ENCODE measurements at places on chromosomes 2 and 18.

DNA sequence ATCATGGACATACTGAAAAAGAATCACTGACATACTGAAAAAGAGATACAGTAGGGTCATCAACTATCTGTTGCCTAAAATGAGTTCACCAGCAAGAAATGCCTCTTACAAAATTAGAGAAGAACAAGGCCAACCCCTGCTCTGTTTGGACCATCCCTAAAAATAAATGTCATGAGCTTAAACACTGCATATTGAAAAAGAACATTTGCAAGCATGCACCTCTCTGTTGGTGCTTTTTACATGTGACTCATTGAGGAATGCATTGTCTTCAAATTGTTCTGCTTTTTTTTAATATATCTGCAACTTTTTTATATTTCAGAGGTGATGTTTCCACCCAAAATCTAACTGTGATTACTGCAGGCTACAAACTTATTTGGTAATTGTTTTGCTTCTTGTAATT is 233.9 kb upstream of the LRATD1 start:
- DNase-seq: no peak

DNA sequence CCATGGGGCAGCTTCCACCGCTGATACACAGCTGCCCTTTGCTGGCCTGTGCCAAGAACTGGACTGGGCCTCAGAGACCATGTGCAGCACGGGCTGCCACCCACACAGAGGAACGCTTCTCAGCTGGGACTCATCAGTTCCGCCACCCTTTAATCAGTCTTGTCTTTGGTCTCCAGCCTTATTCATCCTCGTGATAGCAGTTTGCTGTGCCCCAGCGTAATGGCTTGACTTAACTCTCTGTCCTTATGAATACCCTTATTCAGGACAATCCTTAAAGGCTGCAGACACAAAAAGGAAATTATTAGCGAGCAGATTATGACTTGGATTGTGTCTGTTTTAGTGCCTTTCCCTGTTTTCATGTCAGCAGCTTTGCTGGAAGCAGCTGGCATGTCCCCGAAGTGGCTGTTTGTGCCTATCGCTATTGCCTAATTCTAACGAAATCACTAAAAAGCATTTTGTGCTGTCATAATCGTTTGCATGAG is 108.9 kb upstream of the DAPL1 start:
- no peak for DNase-seq

DNA sequence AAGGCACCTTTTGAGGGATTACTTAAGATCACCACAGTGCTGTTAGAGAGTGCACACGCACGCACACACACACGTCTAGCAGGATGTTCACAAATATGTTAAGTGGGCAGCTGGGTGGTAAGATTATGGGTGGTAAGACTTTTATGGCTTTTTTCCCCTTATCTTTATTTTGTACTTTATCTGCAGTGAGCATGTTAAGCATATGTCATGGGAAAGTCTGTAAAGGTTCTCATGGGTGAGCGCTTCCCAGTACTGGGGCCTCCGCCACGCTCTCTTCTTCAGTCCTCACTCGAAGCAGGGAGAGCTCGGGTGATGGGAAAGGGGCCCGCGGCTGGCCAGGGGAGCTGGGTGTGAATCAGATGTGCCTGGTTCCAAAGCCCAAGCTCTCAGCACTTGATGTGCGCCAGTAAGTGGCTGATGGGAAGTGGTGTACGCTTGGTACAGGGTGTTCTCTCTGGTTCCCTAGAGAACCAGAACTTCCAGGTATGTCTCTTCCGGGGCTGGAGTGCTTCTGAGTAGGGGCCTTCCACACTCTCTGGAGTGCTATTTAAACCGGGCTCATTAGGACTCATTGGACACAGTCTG is 83.9 kb upstream of the YWHAQ start:
- no peak for DNase-seq

DNA sequence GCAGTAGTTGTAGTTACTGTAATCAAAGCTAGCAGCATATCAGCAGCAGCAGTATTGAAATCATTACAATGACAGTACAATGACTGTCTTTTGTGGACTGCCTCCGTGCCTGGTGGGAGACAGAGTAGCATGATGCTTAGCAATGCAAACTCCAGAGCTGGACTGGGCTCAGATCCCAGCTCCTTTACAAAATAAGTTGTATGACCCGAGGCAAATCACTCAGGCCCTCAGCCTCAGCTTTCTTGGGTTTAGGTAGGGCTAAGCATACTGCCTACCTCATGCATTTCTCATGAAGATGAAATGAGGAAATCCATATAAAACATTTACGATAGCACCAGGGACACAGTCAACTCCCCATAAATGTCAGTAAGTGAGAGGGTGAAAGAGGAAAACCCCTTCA is 170.7 kb downstream of the TTC32 start:
- no peak for DNase-seq

DNA sequence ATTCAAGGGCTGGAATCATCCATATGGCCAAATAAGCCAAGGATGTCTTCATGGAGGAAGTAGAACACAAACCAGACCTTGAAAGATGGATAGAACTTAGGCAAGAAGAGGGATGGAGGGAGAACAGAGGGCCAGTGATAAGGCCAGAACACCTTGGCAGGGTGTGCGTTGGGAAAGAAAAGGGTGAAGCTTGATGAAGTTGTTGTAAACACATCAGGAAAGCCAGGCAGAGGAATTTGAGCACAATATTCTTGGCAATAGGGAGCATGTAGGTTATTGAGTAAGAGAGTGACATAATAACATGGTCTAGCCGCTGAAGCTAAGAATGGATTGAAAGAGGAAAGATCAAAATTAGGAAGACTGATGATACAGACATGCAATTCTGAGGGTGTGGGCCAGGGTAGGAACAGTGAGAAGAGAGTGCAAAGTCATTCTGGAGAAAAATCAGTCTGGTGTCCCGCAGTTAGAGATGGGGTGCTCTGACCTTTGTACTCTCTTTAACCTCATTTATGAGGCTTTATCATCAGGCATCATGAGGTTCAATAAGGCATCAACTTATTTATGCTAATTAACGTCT is 41.0 kb downstream of the SLC14A2 start:
- no peak for DNase-seq

DNA sequence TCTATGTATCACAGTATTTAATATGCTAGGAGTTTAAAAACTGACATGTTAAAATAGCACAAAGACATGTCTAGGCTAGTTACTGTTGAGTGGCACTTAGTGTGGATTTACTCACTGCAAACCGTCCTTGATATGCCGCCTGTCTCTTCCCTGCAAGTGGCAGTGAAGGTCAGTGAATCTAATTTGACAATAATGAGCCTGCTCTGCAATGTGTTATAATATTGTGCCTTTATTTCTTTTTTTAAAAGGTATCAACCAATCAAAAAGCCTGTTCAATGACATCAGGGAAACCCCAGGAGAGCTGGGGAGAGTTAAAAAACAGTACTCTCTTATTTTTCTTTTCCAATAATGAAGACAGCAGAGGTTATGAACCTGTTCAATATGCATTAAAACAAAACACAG is 384.1 kb downstream of the ERBB4 start:
- DNase-seq: no peak

GRCh38 chr18:76429262-76430126 is 65.5 kb downstream of the ZNF516 start:
- DNase-seq: no peak

GRCh38 chr2:39094717-39095363 is 26.0 kb downstream of the SOS1 start:
- no peak for DNase-seq

DNA sequence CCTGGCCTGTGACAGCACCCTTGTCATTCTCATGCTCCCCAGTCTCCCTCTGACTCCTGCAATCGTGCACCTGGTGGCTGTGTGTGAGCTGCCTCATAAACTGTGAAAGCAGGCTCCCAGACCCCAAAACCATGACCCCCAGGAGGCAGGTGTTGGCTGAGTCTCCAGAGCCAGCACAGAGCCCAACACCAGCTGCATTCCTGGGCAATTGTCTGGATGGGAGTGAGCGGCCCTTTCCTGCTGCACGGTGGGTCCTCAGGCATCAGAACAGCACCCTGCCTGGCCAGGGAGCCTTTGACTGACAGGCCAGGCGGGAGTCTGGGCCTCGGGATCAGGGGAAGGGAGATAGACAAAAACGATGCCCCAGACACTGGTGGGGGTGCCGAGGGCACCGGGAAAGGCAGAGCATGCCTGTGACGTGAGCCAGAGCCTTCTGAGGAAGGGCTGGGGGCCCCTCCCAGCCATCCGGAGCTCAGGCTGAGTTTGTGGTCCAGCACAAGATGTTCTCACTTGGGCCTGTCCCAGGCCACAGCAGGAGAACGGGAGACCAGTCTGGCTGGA is 135.1 kb upstream of the GPC1 start:
- no peak for DNase-seq

DNA sequence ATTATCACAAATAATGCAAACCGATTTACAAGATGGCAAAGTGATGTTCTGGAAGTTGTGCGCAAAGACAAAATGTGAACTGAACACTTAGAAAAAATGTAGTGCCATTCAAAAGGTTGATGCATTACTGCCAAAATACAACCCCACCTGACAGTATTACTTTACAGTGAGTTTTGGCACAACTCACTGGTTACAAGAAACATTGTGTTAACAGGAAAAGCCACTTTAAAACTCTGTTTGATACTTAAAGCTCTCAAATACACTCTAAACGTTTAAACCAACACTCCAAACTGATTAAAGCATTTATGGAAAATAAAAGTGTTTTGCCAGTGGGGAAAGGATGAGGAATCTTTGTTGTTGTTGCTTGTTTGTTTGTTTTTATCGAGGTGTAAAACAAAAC is 173.4 kb upstream of the SATB2 start:
- no peak for DNase-seq

DNA sequence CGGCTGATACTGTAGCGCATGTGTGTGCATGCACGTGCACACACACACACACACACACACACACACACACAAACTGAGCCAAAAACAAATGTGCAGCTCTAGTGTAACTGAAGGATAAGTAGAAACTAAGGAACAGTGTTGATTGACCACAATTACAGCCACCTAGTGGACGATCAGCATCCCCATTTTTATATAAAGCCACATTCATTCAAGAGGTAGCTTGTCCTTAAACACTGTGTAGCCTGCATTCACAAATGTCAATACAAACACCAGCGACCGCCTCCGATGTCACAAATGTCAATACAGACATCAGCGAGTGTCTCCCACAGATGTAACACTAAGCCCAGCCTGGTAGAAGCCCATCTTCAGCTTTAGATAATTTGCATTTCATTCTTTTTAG is 167.4 kb downstream of the PTGR3 start:
- no peak for DNase-seq

DNA sequence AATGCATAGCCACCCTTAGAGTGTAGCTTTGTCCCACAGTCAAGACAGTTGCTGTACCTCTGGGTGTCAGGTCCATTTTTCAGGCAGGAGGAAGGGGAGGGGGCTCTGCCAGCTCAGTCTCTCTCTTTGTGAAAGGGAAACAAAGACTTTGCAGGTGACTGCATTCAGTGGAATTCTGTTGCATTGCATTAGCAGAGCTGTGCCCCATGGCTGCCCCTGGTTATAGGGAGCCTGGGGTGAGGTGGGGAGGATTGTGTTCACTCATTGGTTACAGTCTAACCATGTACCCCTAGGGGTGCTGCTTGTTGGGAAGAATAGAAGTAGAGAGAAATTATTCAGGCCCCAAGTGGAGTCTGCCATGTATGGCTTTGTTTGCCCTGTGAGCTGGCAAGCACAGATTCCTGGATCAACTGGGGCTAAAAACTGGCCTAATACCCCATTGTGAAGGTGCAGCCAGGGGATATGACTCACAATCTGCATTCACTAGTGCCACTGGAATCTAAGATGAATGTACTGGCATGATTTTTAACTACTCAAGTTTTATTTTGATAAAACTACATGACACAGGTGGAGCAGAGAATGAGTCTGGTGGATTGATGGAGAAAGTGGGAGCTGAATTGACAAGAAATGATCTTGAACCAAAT is 118.4 kb downstream of the SH3BP4 start:
- DNase-seq: no peak

DNA sequence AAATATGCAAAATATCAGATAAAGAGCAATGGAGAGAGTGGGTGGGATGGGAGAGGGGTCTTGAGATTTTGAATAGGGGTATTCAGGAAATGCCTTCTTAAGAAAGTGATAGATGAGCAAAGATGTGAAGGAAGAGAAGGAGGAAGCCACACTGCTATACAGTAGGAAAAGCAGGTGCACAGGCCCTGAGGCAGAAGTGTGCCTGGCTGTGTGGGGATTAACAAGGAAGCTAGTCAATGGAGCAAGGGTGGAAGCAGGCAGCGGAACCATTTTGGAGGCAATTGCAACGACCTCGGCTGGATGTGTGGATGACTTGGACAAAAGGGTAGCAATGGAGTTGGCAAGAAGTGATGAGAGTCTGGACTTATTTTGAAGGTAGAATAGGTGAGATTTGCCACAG is 11.0 kb upstream of the CNGA3 start:
- DNase-seq: no peak

DNA sequence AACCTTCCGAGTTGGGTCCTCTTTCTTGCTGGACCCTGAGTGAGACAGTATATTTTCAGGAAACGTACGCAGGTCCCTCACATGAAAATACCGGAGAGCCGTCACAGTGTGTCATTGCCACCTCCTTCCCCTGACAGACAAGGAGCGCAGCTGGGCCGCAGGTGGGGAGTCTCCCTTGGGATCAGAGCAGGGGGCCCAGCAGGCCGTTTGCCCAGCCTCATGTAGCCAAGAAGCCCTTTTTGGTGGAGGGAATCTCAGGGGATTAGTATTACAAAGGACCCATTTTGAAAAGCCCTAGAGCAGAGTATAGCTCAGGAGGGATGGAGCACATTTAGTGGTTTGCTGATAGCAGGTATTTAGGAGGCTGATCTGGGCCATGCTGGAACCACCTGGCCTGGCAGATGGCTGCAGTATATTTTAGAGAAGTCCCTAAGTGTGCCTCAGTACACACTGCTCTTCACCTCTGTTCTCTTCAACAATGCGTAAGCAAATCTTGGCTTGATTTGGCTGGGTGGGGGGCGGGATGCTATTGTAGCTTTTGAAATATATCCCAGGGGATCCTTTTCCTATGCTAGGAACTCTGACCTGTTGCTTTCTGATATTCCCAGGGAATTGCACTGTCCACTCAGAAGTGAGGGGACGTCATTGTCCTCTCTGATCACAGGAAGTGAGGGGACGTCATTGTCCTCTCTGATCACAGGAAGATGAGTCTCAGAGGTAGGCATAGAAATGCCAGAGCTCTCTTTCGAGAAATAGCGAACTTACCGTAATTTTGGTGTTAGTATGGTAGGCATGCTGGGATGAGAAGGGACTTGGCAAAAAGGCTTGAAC is 171.9 kb downstream of the HRH4 start:
- no peak for DNase-seq

- peak; percentile 74 for DNase-seq
These were observed 449 bp upstream of the ATRAID start for GRCh38 chr2:27211241-27211942.

DNA sequence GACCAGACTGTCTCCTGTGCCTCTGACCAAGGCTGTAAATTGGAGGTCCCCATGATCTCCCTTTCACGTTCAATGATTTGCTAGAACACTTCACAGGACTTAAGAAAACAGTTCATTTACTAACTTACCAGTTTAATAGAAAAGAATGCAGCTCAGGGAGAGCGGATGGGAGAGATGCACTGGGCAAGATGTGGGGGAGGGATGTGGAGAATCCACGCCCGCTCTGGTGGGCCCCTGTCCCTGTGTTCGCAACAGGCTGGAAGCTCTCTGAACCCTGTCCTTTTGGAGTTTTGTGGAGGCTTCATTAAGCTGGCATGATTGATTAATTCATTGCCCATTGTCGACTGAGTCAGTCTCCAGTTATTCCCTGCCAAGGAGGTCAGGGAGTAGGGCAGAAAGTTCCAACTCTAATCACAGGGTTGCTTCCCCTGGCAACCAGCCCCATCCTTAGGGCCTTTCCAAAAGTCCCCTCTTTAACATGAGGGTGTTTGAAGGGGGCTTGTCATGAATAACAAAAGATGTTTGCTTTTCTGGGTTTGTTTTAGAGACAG is 257.1 kb downstream of the ACKR3 start:
- DNase-seq: no peak
